Muscle of arm (tissue), 14 donors: ENCODE measurements at places on chromosomes 2 and 18.

GRCh38 chr2:122148128-122148767 lies 392.8 kb downstream of the TSN start:
- DNase-seq: no peak

DNA sequence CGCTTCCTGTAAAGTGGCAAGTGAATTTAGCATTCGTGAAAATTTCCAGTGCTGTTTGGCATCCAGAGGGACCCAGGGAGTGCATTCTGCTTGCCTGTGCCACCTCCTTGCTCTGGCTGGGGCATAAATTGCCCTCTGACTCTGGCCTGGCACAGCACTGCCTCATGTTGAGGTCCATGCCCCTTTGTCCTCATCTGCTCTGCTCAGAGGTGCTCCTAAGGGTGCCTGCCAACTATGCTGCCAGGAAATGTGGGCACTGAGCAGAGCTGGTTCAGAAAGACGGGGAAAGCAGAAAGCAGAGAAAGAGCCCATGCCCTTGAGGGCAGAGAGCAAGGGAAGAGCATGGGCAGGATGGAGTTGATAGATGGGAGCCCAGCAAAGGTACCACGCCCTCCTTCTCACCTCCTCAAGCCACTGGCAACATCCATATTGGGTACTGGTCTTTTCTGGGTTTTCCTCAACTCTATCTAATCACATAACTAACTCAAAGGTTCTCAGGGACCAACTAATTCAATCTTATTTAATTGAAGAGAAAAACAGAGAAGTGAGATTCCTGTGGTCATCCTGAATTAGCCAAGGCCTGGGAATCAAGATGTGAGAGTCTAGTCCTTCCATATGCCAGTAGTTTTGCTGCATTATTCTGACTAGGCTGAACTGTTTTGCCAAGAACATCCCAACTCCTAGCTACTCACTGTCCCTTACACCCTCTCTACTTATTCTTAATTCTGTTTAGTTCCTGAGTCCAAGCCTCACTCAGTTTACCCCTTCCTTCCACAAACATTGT lies 441.5 kb upstream of the TNP1 start:
- DNase-seq: no peak

GRCh38 chr2:239406316-239406995 lies 5.6 kb upstream of the HDAC4 start:
- DNase-seq: no peak

DNA sequence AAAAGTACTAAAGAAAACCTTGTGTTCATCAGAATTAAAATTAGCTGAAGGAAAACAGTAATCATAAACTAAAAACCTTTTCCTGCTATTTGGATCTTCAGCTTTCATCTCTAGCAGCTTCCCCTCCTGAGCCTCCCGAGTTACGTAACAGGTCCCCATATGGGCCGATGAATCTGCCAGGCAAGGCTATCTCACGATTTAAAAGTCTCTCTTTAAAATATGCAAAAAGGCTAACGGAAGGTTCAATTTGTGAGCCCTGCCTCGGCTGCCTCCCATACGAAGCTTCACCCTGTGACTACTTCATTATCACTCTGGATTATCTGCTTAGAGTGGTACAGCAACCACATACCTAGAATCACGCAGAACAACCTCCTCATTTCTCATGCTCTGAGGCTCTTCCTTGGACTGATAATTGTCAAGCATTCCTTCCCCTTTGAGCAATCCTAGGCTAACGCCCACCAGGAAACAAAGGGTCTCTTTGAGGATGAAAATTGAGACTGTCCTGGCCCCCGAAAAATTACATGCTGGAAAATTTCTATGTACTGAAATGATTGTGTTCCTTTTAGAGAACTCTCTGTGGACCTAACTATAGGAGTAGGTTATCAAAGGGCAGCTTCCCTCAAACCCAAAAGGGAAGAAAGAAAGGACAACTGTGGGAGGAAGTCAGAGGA lies 147.4 kb downstream of the ZEB2 start:
- DNase-seq: no peak

DNA sequence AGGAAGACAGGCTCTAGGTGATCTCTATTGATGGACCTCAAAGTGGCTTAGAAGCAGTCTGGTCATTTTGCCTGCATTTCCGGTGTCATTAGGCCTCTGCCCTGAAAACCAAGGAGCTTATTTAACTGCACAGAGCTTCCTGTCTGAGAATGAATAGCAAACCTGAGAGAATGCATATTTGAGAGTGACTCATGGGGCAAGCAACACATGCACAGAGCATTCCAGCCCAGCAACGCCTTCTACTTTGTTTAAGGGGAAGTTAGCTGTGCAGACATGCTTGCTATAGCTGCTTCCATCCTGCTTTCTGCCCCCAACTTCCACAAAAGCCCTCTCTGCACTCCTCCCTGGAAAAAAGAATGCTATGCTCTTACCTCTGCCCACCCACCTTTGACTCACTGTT lies 232.8 kb downstream of the GRB14 start:
- no peak for DNase-seq

GRCh38 chr2:69237070-69237670 lies 149.9 kb downstream of the GFPT1 start:
- DNase-seq: no peak

- no peak for DNase-seq
Measured at GRCh38 chr2:105385731-105386540, 12.9 kb downstream of the FHL2 start.

GRCh38 chr2:85231952-85232351 lies 95.8 kb downstream of the TGOLN2 start:
- no peak for DNase-seq

GRCh38 chr2:227029426-227030105 lies 134.4 kb downstream of the COL4A4 start:
- DNase-seq: no peak

DNA sequence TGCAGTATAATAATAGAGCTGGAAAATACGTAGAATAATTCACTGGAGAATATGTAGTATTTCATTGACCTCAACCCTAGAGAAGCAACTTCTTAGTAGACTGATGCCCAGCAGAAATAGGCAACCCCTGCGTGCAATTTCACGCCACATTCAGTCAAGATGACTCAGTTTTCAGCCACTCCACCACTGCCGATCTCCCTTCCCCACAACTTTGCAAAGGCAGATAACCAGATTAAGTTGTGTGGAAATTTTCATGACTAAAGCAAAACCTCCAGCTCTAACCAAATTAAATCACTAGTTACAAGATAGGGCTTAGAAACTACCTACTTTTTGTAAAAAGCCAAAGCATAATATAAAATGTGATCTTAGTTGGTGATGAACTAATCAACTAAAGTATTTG lies 63.3 kb upstream of the STK17B start:
- no peak for DNase-seq

GRCh38 chr2:69779258-69780001 lies 37.5 kb downstream of the ANXA4 start:
- no peak for DNase-seq

DNA sequence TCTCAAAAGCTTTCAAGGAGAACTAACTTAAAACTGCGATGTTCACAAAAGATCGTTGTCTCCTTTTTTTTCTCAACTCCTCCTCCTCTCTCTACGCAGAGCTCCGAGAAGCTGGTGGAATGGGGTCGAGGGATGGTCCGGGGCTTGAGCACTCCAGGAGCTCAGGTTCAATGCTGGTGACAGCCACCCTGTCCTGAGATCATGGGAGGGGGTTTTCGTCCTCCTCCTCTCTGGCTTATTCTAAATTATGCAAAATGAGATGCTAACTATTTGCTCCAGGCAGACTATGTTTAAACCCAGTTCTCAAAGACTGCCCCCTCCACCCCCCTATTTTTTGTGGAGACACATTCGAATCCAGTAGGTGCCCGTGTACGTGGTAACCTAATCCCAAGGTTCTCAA lies 11.8 kb downstream of the TSHZ1 start:
- DNase-seq: no peak

GRCh38 chr2:175205523-175205922 lies 24.0 kb upstream of the ATP5MC3 start:
- no peak for DNase-seq

DNA sequence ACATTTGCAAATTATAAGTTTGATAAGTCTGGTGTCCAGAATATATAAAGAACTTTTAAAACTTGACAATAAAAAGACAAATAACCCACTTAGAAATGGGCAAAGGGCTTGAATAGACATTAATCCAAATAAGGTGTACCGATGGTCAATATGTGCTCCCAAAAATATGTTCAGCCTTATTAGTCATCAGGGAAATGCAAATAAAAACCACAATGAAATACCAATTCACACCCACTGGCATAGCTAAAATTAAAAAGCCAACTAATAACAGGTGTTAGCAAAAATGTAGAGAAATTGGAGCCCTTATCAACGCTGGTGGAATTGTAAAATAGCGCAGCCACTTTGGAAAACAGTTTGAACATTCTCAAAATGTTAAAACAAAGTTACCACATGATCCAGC lies 79.0 kb upstream of the SCG2 start:
- no peak for DNase-seq

DNA sequence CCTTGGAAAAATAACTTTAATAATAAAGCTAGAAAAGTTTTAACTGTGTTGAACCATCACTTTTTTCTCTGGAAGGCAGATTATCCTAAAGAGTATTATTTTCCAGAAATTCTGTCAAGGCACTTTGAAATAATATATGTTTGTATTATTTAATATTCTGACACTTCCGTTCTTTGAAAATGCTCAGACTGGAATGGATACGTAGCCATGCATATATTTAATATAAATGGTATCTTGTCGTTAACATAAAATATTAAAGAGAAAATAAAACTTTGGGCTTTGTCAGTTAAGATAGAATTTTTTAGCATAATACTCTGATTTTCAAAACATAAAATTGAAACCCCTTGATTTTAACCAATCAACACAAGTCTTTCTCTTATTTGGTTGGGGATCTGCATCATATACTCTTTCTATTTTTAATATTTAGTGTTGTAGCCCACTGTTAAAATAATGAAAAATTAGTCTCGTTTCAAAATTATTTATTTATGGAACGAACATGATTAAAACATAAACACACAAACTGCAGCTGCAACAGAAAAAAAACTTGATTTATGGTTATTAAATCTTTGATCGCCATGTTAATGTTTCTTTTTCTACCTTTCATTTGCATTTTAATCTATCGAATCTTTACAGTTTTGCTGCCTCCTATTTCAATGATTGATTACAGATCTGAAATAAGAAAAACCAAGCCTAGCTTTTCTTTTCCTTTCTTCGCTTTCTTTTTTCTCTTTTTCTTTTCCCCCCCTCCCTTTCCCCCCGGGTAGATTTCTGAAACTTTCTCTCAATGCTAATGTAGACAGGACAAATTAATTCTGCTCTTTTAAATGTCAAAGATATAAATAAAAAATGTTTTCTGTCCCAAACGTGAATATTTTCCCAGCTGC lies 145.5 kb downstream of the MEIS1 start:
- peak; percentile 29 for DNase-seq

- DNase-seq: no peak
Measured at GRCh38 chr2:128585706-128586105, 267.0 kb upstream of the HS6ST1 start.

- peak; percentile 41 for DNase-seq
Measured at GRCh38 chr18:26919627-26920026, 54.1 kb upstream of the AQP4 start.

DNA sequence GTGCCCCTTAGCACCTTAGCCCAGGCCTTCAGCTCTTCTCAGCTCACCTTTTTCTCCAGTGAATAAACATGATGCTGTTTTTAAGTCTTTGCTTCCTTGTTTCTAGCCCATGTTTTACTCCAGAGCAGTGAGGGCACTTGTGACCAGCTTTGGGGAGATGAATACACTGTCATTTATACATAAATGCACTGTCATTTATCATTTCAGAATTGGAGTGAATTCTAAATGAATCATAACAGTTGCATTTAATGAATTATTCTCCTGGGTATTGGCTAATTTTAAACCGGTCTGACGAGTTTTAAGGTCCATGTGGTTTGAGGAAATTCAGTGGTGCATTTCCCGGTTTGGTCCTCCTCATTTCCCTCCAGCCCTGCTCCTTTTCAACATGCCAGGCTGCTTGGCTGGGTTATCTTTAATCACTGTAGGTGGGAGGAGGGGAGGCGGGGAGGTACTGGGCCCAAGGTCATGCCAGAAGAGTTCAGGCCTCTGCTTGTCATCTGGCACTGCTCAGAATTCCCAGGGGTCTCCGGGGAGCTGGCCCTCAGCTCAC lies 23.9 kb downstream of the PRKCE start:
- DNase-seq: no peak

DNA sequence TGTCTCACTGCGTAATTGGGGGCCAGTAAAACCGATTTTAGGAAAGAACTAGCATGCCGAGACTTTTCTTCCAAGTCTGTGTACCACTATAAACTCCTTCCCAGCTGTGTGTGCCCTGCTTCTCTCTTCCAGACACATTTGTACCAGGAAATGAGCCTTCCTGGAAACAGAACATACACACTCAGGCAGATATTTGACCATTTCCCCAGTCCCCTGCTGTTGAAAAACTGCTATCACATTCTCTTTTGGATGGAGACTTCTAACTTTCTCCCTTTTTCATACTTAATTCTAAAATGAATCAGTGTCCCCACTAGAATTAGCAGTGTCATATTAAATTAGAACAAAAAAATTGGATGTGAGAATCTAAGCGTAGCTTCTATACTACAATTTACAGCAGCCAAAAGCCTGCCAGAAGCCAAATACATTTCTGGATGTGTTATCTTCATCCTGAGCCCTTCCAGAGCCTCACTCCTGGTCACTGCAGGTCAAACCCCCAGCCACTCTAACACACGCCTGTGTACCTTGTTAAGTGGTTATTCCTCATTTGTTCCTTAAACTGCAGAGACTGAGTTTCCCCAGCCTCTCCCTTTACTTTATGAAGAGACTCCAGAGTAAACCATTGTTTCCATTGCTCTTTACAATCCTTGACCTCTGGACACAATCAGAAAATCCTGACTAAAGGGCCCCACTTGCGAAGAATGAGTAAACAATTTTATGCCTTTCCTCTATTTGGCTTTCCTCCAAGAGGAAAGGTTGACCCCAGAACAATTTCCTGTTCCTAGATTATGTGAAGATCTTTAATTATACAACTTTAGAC lies 20.4 kb downstream of the DSG4 start:
- DNase-seq: no peak
